ENCODE measurements at places on chromosomes 16 and 17. TPM values are rescaled to one million over a fixed set of nuclear protein-coding genes. Genes with fewer than 3 reads are reported as not detected.

CD300A gene
- total RNA-seq: 3.1 TPM

DNA sequence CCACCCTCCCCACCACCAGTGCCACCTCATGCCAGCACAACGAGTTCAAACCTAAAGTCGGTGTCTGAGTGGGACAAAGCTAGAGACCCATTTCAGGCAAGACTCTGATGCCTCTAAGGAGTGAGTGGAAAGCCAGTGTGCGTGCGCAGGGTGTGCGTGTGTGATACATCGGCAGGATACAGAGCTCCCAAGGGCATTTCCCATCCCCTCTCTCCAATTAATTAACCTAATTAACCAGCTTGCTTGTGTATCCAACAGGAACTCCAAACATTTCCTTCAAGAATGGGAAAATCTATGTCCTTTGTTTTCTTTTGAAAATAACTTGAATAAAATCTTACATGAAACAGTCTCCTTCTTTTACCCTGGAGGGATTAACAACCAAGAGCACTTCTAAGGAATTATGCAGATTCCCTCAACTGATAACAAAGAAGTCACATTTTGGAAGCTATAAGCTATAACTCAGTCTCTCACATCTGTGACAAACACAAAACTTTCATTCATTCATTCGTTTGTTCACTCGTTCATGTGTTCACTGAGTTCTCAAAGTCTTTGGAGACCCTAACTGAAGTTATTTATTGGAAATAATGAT is 9.9 kb downstream of the ATPAF2 start:
- DNase-seq: no peak

RSAD1 gene
- 44.5 TPM for total RNA-seq

- DNase-seq: no peak
Measured at GRCh38 chr17:41390411-41390938, 6.9 kb downstream of the KRT31 start.

KRTAP17-1 gene
- not detected for total RNA-seq

DNA sequence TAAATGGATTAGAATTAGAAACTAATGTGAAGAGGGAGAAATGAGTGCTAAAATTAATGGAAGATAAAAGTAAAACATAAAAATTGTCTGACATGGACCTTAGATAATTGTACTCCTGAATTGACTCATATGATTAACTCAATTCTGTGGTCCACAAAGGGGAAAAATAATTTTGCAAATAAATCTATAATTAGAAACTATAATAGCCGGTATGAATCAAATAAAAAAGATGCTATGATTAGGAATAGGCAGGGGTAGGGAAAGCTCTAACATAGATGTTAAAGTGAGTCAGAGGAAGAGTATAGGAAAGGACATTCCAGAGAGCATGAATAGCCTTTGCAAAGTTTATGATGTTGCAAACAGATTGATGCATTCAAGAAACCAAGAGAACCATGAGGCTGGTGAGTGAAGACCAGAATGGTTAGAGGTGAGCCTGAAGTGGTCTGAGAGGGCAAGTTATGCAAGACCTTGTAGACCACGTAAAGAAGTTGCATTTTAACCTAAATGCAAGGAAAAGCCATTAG is 262.1 kb upstream of the CA10 start:
- no peak for DNase-seq

OR4D1 gene
- total RNA-seq: not detected

- no peak for DNase-seq
Measured at GRCh38 chr17:65177901-65178300, 40.7 kb downstream of the RGS9 start.

- DNase-seq: peak; percentile 83
Measured at GRCh38 chr16:14300705-14301168, 229.6 kb downstream of the MRTFB start.

MYH1 gene
- total RNA-seq: not detected

CTDNEP1 gene
- total RNA-seq: 44.8 TPM

SCO1 gene
- 20.5 TPM for total RNA-seq

RHBDL1 gene
- total RNA-seq: 4.3 TPM

GRCh38 chr17:62611292-62611691 is 16.2 kb upstream of the MRC2 start:
- no peak for DNase-seq

RAB37 gene
- 0.66 TPM for total RNA-seq

DNA sequence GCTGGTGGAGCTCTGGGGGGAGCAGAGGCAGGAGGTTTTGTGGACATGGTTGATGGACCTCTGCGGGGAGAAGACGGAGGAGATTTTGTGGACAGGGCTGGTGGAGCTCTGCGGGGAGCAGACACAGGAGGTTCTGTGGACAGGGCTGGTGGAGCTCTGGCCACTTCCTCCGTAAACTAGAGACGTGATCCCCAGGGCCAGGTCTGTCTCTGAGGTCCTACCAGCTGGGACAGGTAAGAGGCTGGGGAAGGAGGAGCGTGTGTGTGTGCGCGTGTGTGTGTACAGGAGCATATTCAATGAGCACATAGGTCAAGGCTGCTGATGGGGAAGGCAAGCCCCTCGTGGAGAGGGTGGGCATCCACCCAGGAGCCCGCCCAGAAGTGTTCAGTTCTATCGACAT is 20.6 kb downstream of the RPH3AL start:
- DNase-seq: peak; percentile 47

DNA sequence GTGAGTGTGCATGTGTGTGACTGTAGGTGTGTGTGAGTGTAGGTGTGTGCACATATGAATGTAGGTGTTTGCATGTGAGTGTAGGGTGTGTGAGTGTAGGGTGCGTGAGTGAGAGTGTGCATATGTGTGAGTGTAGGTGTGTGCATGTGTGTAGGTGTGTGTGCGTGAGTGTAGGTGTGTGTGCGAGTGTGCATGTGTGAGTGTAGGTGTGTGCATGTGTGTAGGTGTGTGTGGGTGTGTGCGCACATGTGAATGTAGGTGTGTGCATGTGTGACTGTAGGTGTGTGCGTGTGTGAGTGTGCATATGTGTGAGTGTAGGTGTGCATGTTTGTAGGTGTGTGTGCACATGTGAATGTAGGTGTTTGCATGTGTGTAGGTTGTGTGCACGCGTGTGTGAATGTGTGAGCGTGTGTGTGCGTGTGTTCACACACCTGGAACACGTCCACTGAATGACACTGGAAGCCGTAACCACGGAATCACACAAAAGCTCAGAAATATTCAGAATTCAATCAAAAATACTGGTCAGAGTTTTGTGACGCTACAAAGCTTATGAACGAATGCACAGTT is 30.6 kb downstream of the MRM3 start:
- DNase-seq: no peak

DNA sequence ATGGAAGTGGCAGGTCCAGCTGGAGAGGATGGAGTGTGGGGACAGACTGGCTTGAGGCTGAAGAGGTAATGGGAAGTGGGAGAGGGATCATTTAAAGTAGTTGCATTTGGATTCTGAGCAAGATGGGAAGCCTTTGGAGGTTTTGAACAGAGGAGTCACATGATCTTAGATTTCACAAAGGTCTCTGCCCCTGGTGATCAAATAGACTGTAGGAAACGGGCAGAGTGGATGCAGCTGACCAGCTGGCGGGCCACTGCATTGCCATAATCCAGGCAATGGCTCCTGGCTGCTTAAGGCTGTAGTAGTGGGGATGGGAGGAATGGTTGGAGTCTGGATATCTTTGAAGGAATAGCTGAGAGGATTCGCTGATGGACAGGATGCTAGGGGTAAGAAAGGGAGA is 81.5 kb downstream of the SLC6A2 start:
- DNase-seq: no peak

LGALS9B gene
- total RNA-seq: not detected

GRCh38 chr17:79135628-79136405 is 61.2 kb downstream of the ENGASE start:
- DNase-seq: no peak

GRCh38 chr16:49876716-49877129 is 20.8 kb upstream of the ZNF423 start:
- peak; percentile 80 for DNase-seq

FOXL1 gene
- 0.52 TPM for total RNA-seq

SPN gene
- total RNA-seq: 1.3 TPM

DNA sequence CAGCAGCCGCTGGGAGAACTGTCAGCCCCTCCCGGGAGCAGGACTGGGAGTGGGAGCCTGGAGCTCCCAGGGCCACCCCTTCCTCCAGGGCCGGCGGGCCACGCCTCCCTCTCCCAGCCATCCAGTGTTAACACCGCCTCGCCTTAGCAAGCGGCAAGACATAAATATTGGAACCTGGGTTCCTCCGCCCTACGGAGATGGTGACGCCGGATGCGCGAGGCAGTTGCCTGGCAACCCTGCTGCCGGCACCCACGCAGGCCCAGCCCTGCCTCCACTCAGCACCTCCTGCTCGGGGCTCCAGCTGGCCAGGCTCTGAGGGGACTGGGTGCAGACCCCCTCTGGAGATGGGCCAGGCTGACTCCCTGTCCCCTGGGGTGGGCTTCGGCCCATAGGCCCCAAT is 27.4 kb upstream of the CACNA1H start:
- DNase-seq: peak; percentile 44

DNA sequence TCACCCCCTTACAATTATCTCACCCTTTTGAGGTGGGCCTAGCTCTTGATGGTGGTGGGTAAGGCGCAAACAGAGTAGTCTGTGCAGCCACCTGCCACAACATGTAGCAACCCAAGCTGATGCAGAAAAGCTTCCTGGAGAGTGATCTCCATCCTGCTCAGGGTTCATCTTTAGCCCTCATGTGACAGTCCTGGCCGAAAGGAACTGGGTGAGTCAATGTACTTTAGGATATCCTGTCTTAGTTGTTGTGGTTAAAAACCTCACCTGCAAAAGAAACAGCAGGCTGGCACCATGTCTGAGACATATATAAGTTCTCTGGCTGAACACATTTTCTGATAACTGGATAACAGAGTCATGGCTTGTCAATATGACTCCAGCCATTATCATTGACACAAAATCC is 183.5 kb upstream of the CPHXL start:
- DNase-seq: no peak

- no peak for DNase-seq
Measured at GRCh38 chr17:61076621-61077031, 323.0 kb upstream of the TBX2 start.

- DNase-seq: no peak
Measured at GRCh38 chr16:53973021-53973420, 269.1 kb downstream of the FTO start.

DNA sequence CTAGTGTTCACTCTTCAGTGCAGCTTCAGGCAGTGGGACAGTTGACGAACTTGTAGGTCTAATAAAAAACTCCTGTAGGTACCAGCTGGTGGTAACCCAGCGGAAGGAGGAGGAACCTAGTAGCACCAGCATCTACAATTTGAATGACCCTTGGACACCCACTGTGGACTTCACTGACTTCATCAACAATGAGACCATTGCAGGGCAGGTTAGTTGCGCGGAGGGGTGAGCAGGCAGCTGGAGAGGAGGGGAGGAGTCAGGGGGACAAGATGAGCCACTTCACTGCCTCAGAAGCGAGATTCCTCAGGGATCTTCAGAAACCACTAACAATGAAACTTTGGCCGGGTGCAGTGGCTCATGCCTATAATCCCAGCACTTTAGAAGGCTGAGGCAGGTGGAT is 22.3 kb downstream of the AOC3 start:
- no peak for DNase-seq

- DNase-seq: no peak
Measured at GRCh38 chr17:79147746-79148506, 73.3 kb downstream of the ENGASE start.

DNA sequence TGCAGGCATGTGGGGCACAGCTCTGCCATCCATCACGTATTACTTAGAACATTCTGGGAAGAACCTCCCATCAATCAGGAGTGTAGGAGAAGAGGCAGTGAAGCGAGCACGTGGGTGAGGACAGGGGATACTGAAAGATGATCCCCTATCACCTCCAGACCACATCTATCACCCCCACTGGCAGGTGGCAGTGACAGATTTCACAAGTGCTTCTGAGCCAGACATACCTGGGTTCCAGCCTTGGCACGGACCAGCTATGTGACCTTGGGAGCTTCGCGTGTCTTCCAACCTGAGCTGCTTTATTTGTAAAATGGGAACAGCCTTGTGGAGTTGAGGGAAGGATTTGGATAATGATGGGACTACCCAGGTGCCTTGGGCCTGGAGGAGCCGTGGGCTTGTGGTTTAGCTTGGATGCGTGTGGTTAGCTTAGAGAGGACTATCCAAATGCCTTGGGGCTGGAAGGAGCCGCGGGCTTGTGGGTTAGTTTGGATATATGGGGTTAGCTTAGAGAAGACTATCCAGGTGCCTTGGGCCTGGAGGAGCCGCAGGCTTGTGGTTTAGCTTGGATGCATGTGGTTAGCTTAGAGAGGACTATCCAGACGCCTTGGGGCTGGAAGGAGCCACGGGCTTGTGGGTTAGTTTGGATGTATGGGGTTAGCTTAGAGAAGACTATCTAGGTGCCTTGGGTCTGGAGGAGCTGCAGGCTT is 206.4 kb downstream of the ENGASE start:
- DNase-seq: no peak

GRCh38 chr16:64654178-64654577 is 467.7 kb downstream of the CDH11 start:
- no peak for DNase-seq

DNA sequence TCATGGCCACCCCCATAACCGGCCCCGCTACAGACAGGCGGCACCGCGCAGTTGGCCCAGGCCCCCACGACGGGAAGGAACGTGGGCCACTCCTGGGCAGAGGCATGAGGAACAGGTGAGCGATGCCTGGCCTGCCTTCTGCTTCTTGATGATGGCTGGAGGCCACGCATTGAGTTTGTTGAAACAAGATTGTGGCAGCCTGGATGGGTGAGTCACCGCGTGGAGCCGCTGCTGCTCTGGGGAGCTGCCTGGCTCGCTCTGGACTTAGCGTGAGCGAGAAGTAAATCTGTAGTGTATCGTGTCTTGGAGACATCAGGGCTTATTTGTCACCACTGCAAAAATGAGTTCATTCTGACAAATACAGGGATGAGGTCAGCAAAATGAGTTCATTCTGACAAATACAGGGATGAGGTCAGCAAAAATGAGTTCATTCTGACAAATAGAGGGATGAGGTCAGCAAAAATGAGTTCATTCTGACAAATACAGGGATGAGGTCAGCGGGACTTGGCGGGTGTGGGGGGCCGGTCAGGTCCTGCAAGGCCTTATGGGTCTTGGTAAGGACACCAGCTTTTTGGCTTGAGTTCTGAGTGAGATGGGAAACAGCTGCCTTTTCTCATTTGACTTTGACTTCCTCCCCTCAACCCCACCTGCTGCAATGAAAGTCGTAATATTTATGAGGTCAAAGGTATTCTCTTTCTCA is 93.0 kb downstream of the SEC14L1 start:
- DNase-seq: no peak

SHBG gene
- not detected for total RNA-seq

TNFSF13 gene
- total RNA-seq: 11.9 TPM

Data from body of pancreas (tissue), 4 donors.